ENCODE measurements at places on chromosomes 3 and 15.
A peak's percentile ranks its signal among the peaks of the same experiment; 100 is the strongest.

DNA sequence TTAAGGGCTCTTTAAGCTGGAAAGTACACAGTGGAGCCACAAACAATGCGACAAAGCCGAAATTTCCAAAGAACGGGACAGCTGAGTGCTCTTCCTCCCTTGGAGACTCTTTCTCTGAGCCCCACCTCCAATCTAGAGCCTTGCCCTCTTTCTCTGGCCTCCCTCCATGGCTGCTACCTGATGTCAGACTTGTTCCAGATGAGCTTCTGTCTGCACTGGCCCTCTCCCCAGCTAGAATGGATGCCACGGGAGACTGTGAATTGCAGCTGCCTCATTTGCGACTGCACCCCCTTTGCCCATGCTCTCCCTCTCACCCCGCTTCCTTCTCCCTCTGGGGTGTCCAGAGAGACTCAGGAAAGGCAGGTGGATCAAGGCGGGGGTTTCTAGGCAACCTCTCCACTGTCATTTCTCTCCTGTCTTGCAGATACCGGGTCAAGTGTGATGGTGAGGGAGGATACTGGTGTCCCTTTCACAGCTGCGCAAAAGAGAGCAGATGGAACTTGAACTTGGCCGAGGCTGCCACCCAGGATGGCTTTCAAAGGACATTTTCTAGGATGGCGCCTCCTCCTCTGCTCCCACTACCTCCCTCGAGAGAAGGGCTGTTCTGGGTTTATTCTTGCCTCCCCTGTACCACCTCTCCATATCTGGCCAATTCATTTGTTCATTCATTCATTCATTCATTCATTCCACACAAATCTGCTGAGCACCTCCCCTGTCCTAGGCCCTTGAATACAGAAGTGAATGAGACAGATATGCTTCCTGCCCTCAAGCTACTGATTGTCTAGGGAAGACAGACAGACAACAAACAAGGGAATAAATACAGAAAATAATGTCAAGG is 12.8 kb downstream of the ATP2B2 start:
- DNase-seq = no peak

- no peak for DNase-seq
These were observed 1.7 kb downstream of the CHDH start for GRCh38 chr3:53844262-53845102.

DNA sequence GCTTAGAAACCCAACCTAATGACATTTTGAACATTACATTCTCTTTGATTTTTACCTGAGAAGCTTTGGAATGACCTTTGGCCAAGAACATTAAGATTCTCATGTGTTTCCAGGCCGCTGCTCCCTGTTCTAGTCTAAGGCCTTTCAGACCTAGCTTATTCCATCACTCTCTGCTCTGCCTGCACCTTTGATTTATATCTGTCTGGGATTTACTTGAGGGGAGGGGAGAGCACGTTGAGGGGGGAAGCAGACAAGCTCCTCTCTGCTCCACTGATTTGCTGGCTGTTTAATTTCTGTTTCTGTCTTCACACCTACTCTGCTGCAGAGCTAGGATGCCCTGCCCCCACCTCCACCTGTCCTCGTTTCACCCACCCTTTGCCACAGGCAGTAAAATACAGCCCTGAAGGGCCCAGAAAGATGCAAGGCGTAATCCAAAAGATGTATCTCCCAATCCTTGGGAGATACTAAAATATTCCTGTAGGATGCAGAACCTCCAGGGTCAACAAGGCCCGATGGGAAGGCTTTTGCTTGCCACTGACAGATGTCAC is 429.8 kb downstream of the EPHB1 start:
- no peak for DNase-seq

GRCh38 chr3:29758108-29758433 is 477.2 kb downstream of the RBMS3 start:
- DNase-seq = no peak

DNA sequence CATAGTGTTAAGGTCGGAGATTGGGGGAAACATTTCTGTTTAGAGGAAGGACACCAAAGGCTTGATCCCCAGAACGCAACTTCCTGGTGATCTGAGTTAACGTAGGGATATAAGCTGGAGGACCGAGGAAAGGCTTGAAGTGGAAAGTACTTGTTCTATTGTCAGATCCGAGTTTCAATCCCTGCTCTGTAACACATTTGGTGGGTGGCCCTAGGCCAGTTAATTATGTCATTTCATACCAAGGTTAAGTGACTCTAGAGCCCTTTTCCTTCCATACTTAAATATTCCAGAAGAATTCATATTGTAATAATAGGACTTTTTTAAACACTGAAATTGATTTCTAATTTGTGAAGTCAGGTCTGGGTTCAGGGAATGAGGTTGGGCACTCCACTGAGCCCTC is 80.9 kb downstream of the RPLP1 start:
- no peak for DNase-seq

DNA sequence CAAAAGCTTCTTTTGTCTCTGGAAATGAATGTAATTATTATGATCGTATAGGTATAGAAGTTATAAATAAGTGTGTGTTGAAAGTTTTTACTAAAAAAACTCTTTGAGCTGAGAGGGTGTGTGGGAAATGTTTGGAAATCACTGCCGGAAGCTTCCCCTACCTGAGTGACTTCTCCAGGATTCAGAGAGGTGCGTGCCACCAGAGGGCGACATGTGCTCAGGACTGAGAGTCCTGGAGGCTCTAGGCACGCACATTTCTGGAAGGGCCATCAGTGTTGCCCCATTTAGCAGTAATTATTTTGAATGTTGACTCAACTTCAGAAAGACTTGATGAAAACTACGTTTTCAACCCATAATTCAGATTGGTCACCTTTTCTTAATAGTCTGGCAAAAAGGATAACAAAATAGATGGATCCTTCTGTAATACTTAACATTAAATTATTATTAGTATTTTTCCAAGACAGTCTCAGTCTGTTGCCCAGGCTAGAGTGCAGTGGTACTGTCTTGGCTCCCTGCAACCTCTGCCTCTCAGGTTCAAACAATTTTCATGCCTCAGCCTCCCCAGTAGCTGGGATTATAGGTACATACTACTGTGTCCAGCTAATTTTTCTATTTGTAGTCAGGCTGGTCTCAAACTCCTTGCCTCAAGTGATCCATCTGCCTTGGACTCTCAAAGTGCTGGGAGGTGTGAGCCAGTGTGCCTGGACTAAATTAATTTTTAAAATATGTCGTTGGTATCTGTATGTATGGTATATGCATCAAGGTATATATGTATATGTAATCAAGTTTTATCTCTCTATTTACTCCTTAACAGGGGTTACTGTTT is 34.5 kb downstream of the GPR171 start:
- peak; percentile 18 for DNase-seq

DNA sequence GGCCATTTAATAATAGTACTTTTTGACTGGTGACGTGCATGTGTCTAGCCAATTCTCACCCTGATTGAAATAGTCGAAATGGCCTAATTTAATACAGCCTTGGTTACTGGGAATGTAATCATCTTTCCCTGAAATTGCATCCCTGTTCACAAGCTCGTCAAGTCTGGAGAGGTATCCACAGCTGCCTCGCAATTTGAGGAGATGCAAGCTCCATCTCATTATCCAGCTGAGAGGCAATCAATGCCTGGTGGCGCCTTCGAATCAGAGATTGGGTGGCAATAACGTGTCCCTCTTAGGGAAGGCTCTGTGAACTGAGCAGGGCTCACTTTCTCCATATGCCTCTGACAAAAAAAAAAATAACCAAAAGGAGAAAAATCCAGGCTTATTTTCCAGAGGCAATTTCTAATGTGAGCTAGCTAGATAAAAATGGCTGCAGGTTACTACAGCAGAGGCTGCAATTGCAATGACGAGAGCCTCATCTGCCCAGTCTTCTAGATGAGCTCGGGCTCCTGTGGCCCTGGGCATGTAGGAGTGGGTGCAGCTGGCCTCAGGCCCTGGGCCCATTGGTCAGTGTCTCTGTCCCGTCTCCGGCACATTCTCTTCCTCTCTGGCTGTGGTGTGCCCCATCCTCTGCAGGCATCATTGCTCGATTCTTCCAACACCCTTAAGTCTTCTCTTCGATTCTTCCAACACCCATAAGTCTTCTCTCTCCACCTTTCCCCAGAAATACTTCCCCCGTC is 487.5 kb downstream of the GABRG3 start:
- no peak for DNase-seq

DNA sequence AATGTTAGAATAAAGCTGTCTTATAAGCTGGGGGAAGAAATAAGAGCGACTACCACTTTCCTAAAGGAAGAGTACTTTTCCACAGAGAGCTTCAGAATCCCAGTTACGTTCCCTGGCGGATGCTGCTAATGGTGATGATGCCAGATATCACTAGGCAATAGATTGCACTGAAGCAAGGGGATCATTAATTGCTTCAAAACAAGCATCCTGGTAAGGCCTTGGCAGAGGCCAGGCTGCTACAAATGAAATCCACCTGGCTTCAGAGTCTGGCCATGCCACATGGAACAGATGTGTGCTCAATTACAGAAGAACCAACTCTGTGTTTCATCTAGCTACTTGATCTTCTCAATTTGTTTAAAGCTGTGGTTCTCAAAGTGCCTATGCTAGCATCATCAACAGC is 129.2 kb upstream of the IL12A start:
- DNase-seq = no peak

GRCh38 chr3:40109641-40110490 is 199.6 kb upstream of the EIF1B start:
- DNase-seq = no peak

GRCh38 chr3:141864281-141864970 is 12.0 kb upstream of the ATP1B3 start:
- DNase-seq = no peak

DNA sequence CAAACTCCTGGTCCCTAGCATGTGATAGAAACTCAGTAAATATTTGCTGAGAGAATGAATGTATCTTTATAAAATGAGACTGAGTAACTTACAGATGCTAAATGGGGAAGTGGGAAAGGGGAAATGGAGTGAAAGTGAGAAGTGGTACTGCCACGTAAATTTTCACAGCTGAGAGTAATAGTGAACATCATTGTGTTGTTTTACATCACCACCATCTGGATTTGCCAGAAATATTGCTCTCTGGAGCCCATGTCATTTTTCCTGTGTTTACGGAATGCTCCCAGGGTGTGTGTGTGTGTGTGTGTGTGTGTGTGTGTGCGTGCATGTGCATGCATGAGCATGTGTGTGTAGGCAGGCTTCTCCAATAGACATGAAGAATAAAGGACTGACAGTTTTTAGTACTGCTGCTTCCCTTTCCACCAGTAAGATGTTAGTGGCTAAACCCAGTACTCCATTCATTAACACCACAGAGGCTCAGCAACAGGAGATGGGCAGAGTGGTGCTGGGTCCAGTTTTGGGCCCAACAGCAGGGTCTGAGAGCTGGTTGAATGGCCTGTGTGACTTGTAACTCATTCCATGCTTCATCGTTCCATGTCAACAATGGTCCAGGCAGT is 57.3 kb downstream of the DIPK2A start:
- DNase-seq = no peak

- no peak for DNase-seq
These were observed 52.3 kb upstream of the GALNT15 start for GRCh38 chr3:16122155-16122554.

DNA sequence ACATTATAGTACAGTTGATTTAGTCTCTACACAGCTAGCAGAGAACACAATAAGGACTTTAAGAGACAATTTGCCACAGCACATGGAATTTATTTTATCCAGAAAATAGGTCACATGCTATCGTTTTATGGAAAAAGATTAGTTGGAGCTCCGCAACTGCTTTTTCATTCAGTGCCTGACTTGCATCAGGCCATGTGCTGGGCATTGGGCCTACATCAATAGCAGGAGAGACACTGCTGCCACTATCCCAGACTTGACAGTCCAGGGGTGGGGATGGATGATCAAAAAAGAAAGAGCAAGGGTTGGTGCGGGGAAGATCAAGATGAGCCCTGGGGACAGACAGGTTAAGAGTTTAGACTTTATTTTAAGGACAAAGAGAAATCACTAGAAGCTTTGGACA is 75.2 kb upstream of the C3orf80 start:
- DNase-seq = no peak

DNA sequence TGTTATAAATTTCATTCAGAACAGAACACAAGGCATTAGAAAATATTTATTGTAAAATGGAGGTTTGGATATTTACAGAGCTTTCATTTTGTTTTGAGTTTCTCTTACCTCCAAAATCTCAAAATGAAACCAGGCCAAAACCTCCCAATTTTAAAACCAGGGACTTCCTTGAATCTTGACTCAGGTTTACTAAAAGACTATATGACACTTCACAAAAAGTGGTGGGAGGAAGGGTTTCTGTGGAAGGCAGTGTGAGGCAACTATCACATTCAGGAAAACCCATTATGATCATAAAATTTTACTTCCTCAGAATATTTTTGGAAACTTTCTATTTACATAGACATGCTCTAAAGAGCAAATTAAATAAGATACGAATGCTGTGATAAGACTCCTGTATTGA is 205.8 kb upstream of the EOMES start:
- no peak for DNase-seq

- DNase-seq = no peak
These were observed 9.6 kb downstream of the VGLL4 start for GRCh38 chr3:11634081-11634635.

DNA sequence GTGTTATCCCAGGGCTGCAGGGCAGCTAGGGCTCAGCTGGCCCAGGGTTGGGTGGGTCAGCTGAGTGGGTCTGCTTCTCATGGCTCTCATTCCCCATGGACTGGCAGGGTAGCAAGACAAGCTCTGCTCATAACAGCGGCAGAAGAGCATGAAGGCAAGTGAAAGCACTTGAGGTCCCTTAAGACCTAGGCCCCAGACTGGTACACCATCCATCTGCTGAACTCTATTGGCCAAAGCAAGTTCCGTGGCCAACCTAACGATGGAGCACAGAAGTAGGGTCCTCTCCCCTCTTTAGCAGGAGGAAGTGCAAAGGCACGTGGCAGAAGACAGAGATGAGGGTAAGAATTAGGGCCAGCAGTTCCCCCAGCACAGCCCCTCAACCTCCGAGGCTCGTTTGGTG is 174.3 kb upstream of the TOPAZ1 start:
- no peak for DNase-seq

GRCh38 chr15:31439328-31439727 is 112.7 kb downstream of the KLF13 start:
- DNase-seq = no peak

DNA sequence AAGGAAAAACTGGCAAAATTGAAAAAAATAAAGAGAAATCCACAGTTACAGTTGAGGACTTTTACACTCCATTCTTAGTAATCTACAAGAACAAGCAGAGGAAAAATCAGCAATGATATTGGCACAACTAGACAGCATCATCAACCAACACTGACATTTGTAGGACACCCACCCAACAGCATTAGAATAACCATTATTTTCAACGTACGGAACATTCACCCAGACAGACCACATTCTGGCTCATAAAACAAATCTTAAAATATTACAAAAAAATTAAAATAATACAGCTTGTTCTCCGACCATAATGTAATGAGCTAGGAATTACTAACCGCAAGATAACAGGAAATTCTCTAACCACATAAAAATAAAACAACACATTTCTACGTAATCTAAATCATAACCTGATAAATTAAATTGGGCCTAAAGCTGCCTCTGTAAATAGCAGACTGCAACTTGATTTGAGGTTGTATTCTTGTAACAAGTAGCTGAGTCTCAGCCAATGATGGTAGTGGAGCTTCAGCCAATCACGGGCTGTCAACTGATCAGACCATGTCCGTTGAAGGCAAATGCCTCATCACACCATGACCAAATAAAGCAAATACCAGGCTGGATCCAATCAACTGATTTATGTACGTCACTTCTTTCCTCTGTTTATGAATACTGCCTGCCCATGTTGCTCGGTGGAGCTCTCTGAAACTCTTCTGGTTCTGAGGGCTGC is 9.2 kb downstream of the PLSCR4 start:
- DNase-seq = no peak

- no peak for DNase-seq
These were observed 368.6 kb upstream of the MCTP2 start for GRCh38 chr15:93862791-93863190.

- DNase-seq = no peak
These were observed 40.0 kb downstream of the ADAMTS9 start for GRCh38 chr3:64647825-64648224.

- no peak for DNase-seq
These were observed 199.2 kb downstream of the GHSR start for GRCh38 chr3:172249039-172249438.
